ENCODE measurements at places on chromosomes 6 and 20.

DNA sequence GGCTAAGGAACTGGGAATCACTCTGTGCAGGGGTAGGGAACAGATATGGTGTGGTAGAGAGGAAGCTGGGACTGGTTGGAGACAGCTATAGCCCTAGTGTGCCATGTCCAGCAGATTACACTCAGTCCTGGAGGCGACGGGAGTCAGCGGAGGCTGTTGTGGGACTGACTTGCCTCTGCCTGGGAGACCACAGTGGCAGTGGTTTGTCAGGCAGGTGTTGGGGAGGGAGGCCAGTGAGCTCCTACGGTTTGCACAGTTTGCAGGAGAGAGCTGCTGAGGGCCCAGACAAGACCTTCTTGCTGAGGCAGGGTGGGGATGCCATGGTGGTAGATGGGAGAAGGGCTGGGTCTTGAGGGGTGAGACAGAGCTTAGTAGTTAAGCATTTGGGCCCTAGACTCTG lies 4.9 kb downstream of the PLCG1 start:
- no peak for DNase-seq

DNA sequence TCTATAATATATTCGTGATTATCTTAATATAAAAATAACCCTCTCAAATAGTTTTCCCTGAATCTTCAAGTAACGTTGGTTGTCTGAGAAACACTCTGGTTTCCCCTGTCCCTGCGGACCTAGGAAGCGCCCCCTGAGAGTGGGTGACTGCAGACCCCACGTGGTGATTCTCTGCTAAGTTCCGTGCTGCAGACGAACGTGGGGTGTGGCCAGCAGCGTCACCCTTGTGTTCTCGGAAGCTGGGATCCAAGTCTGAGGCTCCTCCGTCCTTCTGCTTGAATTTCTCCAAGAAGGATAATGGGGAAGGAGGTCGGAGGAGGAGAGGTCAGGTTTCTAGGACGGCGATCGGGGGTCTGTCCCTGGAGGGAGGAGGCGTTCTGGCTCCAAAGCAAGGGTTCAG lies 16.6 kb upstream of the MAP1LC3A start:
- no peak for DNase-seq

GRCh38 chr6:133241901-133242636 lies 912 bp downstream of the EYA4 start:
- no peak for DNase-seq

DNA sequence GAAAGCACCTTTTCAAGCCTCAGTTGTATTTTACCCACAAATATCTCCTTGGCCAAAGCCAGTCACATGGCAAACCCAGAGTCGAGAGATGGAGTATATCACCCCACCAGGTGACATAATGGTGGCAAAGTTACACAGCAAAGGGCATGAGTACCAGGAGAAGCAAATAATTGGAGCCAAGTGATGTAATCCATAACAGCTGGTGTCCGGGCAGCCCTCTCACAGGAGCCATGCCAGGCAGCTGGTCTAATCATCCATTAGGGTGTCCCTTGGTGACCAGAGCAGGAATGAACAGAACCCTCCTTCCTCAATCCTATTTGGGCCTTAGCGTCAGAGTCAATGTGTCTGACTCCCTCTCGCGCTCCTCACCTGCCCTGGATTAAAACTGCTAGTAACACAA lies 272.1 kb downstream of the LRFN2 start:
- peak; percentile 50 for DNase-seq

Measured in NCI-H774 (cell line).